ENCODE measurements at places on chromosomes 3 and 15.

DNA sequence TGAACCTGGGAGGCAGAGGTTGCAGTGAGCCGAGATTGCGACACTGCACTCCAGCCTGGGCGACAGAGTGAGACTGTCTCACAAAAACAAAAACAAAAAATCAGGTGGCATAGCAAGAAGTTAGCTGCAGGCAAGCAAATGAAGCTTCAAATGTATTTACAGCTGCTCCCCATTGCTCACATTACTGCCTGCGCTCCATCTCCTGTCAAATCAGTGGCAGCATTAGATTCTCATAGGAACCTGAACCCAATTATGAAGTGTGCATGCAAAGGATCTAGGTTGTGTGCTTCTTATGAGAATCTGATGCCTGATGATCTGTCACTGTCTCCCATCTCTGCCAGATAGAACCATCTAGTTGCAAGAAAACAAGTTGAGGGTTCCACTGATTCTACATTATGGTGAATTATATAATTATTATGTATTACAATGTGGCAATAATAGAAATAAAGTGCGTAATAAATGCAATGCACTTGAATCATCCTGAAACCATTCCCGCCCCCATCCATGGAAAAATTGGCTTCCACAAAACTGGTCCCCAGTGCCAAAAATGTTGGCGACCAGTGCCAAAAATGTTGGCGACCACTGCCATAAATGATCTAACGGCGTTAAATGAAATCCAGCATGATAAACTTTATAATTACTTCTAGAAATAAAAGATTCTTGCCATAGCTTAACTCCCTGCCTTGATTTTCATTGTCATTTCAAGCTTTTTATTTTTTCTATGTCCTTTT lies 616.7 kb upstream of the NAALADL2 start:
- no peak for DNase-seq

GRCh38 chr3:99637368-99638111 lies 854 bp upstream of the COL8A1 start:
- DNase-seq = no peak

GRCh38 chr15:58145606-58146005 lies 7.4 kb downstream of the AQP9 start:
- no peak for DNase-seq

DNA sequence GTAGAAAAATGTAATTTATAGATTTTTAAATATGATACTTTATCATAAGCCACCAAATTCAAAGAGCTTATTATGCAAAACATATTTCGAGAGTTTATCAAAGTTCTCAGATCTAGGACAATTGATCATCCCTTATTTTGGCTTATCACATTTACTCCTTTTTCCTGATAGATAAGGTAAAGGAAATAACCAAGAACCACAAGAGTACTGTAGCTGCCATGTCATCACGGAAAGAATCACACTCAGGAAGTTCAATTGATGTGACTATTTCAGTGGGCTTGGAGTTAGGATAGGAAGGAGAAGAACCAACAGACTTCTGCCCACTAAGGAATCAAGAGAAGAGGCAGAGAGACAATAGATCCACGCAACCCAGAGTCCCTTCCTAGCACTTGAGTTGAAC lies 142.7 kb upstream of the TMCO5A start:
- DNase-seq = no peak

GRCh38 chr3:122679085-122679881 lies 1.4 kb upstream of the PARP14 start:
- DNase-seq = peak; percentile 71

GRCh38 chr3:13822871-13823585 lies 56.8 kb downstream of the WNT7A start:
- DNase-seq = no peak

GRCh38 chr15:74454764-74455500 lies 6.0 kb downstream of the UBL7 start:
- DNase-seq = no peak

- no peak for DNase-seq
Observed at GRCh38 chr3:46566040-46566641, at the start of gene LRRC2. Gene LRRC2 (minus strand): TSS chr3:46566302. CDS start chr3:46551591, 14,711 bp downstream.

DNA sequence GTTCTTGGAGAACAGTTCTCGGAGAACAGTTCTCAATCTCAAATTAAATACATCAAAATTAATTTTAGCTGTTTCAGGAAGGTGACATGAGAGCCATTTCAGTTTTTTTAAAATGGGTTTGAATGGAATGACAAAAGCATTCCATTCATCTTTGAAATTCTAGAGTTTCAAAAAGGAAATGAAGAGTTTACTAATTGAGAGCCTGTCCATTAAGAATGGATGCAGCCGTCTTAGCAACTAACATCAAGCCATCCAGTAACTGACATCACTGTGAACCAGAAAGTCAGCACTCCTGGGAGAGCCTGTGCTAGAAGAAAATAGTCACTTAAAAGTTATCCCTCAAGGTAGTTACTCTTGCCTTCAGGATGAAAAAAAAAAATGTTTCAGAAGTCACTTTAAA lies 47.0 kb upstream of the FSTL1 start:
- DNase-seq = no peak

- DNase-seq = no peak
Observed at GRCh38 chr3:79473993-79474392, 293.8 kb downstream of the ROBO1 start.

- DNase-seq = no peak
Observed at GRCh38 chr15:52423852-52424251, 104.8 kb downstream of the MYO5A start.

- DNase-seq = no peak
Observed at GRCh38 chr3:125055331-125055912, 375 bp downstream of the HEG1 start.

DNA sequence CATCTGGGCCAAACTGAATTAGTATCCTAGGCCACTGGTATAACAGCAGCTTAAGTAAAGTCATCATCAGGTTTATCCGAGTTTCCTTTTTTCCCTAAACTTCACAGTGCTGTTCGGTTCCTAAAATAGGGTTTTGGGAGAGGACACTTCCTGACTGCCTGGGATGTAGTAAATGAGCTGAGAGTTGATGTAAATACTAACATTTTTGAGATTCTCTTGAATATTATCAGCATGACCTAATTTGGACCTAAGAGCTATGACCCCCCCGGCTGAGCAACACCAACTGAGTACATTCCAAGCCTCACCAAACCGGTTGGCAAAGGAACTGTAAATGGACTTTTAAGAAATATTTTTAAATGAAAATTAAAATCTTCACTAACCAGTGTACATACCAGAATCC lies 78.8 kb downstream of the IL5RA start:
- DNase-seq = no peak

GRCh38 chr3:195715134-195715533 lies 5.6 kb upstream of the MUC20 start:
- DNase-seq = no peak

GRCh38 chr3:148026009-148026588 lies 616.9 kb downstream of the ZIC1 start:
- DNase-seq = no peak

- no peak for DNase-seq
Observed at GRCh38 chr3:195411836-195412235, 31.0 kb downstream of the ACAP2 start.

- DNase-seq = no peak
Observed at GRCh38 chr15:74821091-74821789, 5.2 kb upstream of the CPLX3 start.

- no peak for DNase-seq
Observed at GRCh38 chr3:159627229-159627628, 361.4 kb upstream of the IL12A start.

- DNase-seq = no peak
Observed at GRCh38 chr3:155670335-155670734, 74.5 kb downstream of the PLCH1 start.

DNA sequence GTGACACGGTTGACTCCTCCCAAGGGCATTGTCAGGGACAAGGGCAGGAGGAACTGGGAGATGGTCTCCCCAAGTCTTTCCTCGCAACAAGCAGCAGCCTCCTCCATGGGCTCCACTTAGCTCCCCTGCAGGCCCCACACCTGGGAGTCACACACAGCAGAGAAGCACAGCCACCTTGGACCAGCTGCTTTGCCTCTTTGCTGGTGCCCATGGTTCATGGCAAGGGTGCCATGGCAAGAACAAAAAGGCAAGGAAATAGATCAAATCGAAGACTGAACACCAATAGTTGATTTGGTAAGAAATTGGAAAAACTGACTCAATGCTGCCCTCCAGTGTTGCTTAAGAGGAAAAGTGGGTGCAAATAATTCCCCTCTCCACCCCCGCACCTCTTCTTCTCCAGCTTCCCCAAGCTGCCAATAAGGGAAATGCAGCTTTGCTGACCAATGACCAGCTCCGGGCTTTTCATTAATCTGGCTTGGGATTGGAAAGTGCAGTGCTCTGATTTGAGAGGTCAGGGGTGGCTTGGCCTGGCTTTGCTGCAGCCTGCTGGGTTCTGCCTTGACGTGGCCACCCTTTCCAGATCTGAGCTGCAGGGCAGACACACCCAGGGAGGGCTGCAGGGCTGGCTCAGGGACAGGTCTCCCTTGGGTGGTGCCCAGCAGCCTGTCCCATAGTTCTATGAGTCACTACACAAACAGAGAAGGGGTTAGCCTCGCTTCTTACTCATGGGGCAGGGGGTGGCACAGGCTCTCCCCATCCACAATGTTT lies 162.0 kb downstream of the KLF13 start:
- no peak for DNase-seq

GRCh38 chr3:128486681-128487537 lies 6.1 kb downstream of the GATA2 start:
- no peak for DNase-seq

GRCh38 chr15:43440721-43441281 lies 52.2 kb downstream of the TP53BP1 start:
- DNase-seq = no peak

DNA sequence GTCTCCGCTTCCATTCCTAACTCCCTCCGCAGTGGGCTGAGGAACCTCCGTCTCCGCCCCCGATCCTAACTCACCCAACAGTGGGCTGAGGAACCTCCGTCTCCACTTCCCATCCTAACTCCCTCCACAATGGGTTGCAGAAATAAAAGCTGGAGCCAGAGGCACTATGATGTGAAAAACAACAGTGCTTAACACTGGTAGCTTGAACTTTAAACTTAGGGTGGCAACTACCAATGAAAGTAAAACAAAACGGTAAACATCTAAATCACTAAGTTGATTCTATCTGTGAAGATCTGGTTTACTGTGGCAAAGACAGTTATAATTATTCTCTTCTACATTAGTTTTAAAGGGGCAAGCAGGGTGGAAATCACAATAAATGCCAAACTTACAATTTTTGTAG lies 25.9 kb upstream of the GP5 start:
- no peak for DNase-seq

DNA sequence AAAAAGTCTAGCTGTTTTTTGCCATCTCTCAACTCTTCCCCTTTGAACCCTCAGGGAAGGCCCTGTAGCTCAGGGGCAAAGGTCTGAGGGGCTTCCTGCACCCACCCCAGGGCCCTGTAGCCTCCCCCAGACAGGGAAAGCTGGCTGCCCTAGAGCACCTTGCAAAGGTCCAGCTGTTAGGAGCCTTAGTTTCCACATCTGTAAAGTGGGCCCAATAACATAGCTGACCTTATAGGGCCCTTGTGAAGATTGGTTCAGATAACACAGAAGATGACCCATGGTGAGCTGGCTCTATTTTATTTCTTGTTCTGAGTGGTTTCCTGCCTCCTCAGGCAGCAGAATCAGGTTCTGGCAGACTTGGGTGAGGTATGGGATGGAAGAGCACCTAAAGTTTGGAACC lies 55.2 kb upstream of the SMAD6 start:
- DNase-seq = no peak

DNA sequence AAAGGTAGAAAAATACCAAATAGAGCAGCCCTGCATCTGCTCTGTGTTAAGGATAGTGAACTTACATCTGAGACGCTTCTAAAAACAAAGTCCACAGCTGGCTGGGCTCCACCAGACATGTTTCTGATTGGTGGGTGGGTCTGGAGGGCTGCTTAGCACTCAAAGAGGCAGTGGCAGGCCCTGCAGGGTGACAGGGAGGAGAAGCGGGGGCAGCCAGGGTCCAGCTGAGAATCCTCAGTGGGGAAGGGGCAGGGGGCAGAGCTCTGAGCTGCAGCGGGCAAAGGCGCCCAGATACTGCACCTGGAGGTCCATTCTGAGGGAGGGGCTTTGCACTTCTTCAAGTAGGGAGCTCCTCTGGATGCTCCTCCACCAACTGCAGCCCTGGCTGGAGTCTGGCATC lies 28.1 kb downstream of the PRR23E start:
- no peak for DNase-seq

DNA sequence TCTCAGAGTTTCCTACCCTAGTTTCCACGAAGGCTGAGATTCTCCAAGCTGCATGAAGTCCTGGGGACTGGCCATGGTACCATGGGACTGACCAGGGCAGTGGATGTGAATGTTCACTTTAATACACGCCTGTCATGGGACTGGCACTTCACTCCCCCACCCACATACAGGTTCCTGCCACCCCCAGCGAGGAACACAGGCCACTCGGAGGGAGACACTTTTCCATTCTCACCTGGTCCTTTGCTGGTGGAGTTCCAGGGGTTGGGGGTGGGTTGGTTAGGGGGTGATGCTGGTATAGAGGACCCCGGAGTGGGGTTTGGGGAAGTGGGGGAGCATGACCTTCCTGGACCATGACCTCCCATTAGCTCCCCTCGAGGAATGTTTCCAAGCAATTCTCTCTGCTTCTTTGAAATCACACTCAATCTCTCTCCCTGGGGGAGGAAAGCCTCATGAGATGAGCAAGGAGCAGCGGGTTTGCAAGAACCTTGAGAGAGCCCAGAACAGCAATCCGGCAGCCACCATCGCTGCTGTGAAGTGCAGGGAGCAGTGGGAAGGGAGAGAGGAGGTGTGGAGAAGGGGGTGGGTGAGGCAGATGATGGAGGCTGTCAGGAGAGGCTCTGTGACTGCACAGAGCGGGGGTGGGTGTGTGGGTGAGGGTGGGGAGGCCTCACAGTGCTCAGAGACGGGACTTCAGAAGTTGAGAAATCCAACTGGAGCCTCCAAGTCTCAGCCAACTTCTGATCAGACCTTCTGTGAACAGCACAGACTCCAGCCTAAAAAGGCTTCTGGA lies 69.7 kb downstream of the ADCY5 start:
- no peak for DNase-seq

DNA sequence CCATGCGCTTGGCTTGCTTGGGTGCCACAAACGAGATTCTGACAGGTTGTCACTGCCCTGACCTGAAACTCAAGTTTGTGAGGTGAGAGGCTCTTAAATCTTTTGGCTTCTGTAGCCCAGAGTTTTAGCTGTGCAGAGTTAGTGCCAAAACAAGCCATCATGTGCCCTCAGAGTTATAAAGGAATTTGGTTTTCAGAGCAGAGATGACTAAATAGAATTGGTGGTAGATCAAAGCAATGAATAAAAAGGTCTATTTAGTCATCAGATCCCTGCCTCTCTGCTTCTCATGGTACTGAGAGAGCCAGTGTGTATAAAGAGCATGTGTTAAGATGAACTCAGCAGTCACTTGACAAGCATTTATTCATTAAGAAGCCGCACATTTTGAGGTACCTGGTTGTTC lies 207.5 kb upstream of the DPH6 start:
- DNase-seq = no peak

DNA sequence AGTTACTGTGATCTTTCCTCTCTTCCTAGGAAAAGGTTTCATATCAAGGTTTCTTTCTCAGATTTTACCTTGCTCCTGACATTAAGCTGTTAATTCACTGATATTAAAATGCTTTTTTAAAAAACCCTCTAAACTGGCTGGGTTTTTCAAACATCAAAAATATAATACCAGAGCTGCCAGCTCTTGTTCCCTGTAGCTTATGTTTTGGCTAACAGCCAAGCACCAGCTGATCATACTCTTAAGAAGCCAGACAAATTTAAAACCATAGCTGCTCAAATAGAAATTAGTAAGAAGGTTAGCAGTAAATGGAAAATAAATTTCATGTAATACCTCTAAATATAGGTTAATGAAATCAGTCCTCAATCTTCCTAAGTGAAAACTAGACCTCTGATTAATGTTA lies 657.5 kb downstream of the GRM7 start:
- no peak for DNase-seq

GRCh38 chr3:7484636-7485035 lies 623.7 kb downstream of the GRM7 start:
- DNase-seq = no peak

Data from stimulated activated CD8-positive, alpha-beta memory T cell treated with anti-CD3 and anti-CD28 coated beads, Interleukin-4, amount 100 ng/mL, for 4 hours (primary cell).